ENCODE measurements at places on chromosomes 2 and 18.
A peak's percentile ranks its signal among the peaks of the same experiment; 100 is the strongest.

DNA sequence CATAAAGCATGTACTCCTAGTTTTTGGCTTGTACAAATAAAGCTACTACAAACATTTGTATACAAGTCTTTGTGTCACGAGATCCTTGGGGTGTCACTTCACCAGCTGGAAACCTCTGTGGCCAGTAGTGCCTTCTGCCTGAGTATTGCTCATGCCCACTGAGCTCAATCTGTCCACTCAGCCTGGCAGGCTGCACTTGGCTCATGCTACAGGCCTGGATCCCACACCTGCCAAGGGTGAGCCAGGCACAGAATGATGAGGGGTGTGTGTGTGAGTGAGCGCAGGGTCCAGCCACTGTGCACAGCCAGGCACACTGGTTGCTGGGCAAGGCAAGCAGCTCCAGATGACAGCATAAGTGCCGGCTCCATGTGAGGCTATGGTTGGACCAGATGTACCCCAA, 13.1 kb downstream of the SRD5A2 start:
- DNase-seq = no peak

- no peak for DNase-seq
Observed at GRCh38 chr2:229179628-229180027, 91.5 kb downstream of the PID1 start.

- no peak for DNase-seq
Observed at GRCh38 chr2:27977731-27978312, 87.3 kb downstream of the BABAM2 start.

DNA sequence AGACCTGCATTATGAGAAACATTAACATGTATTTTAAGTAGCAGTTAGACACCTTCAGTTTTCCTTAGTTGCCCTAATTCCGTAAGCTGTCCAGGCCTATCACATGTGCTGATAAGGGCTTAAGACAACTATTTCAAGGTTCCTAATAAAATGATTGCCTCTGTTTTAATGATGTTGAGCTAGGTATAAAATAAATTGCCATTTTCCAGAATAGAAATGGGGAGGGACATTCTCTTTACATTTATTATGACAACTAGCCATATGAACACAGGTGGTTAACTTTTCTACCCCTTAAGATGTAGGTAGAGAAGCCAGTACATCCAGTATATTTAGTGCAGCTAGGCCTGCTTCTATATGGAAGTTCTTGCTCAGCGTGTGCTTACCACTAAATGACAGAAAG, 65.9 kb downstream of the SOCS6 start:
- DNase-seq = no peak

DNA sequence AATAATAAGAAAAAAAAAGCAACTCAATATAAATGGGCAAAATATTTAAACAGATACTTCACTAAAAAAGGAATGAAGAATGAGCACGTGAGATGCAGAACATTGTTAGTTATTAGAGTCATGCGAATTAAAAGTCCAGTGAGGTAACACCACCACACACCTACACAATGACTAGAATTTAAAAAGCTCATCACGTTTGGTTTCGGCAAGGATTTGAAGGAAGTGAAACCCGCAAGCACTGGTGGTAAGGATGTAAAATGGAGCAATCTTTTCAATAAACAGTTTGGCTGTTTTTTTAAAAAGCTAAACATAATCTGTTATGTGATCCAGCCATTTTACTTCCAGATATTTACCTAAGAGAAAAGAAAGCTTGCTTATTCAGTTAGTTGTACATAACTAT, 1181.6 kb upstream of the CELF4 start:
- DNase-seq = no peak

GRCh38 chr18:79912409-79912991, 39.0 kb downstream of the SLC66A2 start:
- no peak for DNase-seq

GRCh38 chr18:8814206-8814605, 108.8 kb downstream of the MTCL1 start:
- DNase-seq = no peak

DNA sequence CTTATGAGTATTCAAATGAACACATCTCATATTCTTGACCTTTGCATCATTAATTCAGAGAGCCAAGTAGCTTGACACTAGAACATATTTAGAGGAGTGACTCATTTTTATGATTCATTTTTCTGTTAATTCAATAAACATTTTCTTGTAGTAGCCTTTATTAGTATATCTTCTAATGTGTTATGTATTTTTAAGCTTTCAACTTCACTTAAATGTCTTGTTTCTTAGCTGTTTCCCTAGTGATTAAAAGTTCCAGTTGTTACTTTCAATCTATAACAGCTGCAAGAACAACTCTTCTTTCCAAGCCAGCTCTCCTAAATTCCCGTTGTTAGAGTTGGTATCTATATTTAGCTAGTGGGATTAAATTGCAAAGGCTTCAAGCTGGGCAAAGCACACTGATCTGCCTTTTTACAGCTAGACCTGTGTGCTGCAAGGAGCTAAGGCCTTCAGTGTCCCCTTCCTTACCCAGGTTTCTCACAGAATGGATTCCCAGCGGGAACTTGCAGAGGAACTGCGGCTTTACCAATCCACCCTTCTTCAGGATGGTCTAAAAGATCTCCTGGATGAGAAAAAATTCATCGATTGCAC, at the start of gene KLHL41:
Gene KLHL41 (plus strand): TSS at position 405 of the 588 bp plus-strand sequence. CDS start 77 bp downstream, at position 482.
- no peak for DNase-seq

GRCh38 chr18:10232062-10232461, 222.4 kb upstream of the APCDD1 start:
- DNase-seq = no peak

GRCh38 chr2:3430740-3431490, 51.4 kb downstream of the TRAPPC12 start:
- no peak for DNase-seq

DNA sequence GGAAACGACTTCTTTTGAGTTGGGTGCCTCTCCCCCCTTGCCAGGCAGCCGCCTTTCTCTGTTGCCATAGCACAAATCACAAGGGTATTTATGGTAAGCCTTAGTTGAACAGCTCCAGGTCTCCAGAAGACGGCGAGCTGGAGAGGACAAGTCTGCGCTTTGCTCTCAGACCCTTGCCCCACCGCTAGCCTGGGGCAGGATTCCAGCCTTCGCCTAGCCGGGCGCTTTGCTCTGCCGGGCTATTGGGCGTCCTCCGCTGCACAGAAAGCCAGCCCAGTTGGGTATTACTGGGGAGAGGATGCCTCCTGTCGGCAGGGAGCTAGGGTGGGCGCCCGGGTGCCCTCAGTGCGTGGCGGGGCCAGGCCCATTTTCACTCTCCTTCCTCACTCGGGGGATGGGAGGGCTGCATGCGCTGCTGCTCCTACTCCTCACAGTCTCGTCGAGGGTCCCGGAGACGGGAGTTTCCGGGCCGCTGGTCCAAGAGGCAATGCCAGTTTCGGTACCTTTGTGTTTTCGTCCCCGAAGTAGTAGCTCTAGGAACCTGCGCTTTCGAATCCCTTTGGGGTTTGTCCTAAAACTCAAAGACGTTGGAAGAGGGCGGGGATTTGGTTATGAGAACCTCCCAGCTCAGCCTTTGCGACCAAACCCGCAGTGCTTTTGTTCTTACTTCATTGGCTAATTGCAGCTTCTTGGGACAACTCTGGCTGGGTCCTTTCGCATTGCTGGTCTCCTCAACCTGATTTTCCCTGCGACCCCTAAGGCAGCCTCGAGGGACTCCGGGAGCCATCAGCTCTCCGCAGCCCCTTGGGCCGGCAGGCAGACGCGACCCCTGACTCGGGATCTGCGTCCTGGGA, 3.6 kb upstream of the DLX2 start:
- DNase-seq = peak; percentile 70

DNA sequence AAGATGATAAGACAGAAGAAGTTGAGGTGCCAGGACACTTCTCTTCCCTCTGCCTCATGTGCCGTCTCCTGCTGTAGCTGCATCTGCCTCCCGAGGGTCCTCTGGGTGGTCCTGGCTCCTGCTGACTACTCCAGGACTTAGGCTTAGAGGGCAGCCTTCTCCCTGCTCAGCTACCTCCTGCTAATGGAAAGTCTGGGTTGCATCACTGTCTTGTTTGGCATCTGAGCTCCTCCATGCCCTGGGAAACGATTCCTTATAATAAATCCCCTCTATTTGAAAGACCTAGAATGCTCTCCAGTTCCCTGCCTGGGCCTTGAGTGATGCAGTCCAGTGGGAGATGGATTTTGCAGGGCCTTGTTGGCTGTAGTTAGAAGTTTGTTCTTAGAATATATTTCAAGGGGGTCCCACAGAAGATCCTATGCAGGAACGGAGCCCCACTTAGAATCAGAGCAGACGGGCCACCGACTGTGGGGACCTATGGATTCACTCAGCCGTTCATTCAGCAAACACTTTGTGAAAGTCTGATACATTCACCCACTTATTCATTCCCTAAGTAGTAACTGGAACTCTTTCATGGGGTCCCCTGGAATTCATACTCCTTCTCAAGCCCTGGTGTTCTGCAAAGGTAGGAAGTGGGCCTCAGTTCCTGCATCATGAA, 269.8 kb upstream of the HDAC4 start:
- DNase-seq = no peak

DNA sequence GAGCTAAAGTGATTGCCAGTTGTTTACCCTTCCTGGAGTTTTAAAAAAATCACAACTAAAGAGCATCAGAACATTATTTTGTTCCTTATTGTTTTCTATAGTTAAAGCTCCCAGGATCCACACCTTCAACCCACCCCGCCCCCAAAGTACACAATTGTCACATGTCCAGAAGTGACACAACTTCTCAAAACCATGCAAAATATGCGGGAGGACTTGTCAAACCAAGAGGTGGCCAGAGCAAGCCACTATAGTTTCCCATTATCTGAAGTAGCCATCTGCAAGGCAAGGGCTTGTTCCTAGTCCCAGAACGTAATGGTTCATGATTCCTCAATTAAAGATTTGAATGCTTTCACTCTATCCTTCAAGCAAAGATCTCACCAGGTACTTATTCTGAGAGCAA, 9.9 kb upstream of the INO80C start:
- DNase-seq = no peak

DNA sequence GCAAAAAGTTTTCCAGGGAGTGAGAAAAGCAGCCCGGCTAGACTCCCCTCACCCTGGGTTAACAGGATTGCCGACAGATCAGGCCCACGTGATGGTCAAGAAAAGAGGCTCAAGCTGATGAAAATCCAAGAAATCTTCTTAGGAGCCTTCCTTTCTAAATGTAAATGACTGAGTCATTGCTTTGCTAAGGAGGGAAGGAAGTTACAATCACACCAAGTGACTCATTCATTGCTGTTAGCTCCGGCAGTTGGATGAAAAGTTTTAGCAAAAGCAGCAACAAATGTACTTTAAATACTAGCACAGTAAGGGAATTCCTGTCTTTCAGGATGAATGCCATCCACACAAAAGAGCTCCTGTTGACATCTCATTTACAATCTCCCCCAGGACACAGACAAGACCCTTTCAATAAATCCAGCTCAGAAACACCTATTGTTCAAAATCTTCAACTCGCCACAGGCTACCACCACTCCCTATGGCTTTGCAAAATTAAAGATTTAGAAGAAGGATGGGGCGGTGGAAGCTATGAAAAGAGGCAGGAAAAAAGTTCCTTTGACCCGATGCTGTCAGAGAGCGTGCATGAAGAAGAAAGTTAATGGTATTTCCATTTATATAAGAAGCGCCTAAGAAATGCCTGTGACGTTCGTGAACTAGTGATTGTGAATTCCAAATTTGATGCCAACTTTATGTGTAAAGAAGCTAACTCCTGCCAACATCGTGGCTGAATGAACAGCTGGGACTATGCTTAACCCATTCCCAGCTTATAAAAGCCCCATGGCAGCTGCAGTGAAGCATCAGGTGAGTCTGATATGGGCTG, 153.7 kb downstream of the TGIF1 start:
- DNase-seq = no peak

DNA sequence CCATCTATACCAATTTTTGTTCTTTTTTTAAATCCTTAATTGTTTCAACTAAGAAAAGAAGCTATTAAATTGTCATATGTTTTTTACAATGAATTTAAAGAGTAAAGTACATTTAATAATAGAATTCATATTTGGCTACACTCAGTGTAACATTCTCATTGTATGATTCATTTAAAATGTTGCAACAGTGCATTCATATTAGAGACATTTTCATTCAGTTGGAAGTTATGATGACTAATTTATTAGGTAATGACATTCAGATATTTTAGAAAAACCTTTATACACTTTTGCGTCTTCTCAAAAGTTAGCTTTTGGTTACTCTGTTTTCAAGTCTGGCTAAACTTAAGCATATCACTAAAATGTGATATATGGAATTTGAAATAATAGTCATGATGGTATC, 887.5 kb upstream of the NRXN1 start:
- DNase-seq = no peak

DNA sequence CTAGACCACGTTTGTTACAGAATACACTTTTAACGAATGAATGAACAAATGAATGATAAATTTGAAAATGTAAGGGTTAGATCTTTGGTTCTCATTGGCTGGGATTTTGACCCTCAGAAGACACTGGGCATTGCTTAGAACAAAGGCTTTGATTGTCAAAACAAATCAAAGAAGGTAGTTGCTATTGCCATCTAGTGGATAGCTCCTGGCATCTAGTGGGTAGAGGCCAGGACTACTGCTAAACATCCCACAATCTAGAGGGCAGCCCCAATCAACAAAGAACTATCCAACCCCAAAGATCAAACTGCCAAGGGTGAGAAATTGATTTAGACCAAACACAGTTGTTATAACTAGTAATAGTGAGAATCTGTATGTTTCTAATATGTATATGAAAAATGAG, 552.3 kb downstream of the KCNJ3 start:
- peak; percentile 7 for DNase-seq

DNA sequence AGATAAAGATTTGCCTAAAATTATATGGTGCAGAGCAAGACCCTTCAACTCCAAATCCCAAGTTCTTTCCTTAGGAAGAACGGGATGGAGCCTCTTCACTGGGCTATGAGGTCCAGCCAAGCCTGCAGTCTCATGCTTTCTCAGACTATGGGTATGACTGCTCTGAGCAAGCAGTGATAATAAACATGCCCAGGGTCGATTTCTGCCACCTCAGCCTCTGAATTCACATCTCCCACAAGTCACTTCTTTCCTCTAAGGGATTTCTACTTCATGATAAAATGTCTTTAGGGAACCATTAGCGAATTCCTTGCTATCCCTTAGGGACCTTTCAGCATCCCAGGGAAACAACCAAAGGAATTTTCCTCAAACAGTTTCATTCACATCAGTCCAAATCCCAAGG, 94.8 kb downstream of the GFPT1 start:
- no peak for DNase-seq

- no peak for DNase-seq
Observed at GRCh38 chr2:146817613-146818012, 1027.2 kb upstream of the ACVR2A start.

DNA sequence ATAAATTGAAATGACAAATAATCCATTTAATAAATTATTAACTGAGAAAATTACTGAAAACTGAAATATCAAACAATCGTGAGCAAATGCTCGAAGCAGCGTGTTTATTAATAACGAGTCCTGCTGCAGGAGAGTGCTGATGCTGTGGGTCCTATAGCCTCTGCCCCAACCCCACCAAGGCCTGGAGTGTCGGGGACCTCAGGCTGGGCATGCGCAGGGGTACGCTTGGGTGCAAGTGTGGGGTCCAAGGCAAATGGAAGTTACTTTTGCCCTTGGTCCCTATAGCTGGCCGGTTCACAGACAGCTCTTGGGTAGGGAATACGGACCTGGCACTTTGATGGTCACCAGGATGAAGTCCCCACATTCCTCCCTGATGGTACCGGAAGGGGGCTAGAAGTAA, 43.3 kb upstream of the CELF4 start:
- DNase-seq = no peak

- no peak for DNase-seq
Observed at GRCh38 chr2:113341191-113341869, 62.6 kb upstream of the PAX8 start.

GRCh38 chr18:58687871-58688308, 16.6 kb downstream of the MALT1 start:
- no peak for DNase-seq

Data from 8988T (cell line).